ENCODE measurements at places on chromosomes 4 and X.

- DNase-seq = no peak
Measured at GRCh38 chr4:124904723-124905388, 192.3 kb upstream of the ANKRD50 start.

- no peak for DNase-seq
Measured at GRCh38 chr4:24646798-24647460, 62.6 kb upstream of the DHX15 start.

DNA sequence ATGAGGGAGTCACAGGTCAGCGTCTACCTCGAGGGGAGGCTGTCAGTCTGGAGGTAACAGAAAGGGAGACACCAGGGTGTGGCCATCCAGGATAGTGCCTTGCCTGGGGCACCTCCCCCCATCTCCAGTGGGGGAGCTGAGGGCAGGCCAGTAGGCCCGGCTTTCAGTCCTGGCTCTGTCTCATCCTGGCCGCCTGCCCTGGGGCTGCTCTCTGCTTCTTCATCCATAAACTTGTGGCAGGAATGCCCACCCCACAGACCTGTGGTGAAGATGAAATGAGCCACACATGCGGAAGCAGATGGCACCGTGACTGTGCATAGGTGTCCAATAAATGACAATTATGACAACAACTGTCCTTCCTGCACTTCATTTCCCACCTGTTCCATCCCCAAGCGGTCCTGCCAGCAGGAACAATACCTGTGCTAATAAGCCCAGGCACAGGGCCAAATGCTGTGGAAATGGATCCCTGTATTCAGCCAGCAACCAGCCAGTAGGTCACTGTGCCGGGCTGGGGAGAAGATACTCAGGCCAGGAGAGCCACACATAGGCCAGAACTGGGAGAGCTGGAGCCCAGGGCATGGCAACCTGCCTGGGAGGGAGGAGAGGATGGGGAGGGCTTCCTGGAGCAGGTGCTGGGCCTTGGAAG is 30.2 kb downstream of the TRO start:
- no peak for DNase-seq

DNA sequence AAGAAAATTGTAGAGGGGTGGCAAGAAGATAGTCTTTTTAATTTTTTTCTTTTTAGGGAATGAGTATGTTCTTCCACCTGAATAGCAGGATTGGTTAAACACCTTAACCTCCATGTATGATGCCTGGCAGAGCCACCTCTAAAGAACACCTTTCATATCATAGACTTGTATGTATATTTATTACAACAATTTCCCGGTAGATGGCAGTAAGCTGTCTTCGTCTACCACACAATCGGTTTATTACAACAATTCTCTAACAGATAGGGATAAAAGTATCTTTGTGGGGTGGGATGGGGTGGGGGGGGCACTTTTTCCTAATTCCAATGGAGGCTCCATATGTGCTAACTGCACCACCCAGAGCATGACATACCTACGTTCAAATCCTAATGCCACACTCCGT is 255.5 kb downstream of the LDB2 start:
- no peak for DNase-seq

DNA sequence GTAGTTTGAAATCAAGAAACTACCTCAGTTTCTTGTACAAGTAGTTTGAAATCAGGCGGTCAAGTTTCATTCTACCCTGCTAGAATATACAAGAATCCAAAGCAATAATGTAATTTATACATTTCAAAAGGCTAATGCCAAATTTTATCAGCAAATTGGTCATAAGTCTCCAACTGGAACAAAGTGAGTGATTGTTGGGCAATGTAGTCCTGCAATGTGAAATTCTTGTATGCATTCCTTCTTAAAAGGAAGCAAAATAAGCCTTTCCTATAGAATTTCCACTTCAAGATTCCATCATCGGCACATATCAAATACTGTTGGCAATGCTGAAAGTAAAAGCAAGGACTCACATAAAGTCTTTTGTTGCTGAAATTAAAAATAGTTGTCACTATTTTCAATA is 334.9 kb downstream of the IL1RAPL1 start:
- no peak for DNase-seq

GRCh38 chrX:15749642-15750610 is 11.9 kb downstream of the CA5B start:
- peak; percentile 28 for DNase-seq

- no peak for DNase-seq
Measured at GRCh38 chr4:96390404-96390803, 550.5 kb downstream of the PDHA2 start.

DNA sequence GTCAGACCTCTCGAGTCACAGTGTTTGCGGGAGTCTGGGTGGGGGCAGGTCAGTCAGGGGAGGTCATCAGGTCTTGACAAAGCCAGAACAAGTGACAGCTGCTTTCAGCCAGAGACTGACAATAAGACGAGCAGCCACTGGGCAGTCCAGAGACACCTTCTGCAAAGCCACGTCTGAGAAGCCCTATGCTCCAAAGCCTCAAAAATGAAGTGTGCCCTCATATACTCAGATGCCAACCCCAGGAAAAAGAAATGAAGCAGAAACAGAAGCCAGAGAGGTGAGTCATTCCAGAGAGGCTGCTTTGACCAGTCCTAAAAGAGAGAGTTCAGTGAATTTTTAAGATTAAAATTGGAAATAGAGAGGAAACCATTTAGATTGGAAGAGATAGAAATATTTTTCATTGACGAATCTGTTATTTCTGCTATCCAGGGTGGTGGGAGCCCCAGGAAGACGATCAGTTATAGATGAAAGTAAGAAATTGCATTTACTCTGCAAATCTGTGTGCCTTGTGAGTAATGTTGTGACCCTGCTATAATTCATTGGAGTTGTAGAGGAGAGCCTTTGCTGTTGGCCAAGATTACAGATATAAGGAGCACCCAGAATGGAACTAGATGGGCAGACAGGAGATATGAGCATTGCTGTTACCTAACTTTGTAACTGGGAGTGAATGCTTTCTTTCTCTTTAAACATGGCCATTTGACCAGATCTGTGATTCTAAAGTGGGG is 77.9 kb downstream of the LRRC66 start:
- peak; percentile 30 for DNase-seq

- peak; percentile 55 for DNase-seq
Measured at GRCh38 chrX:130285069-130285620, 16.4 kb upstream of the ZNF280C start.

DNA sequence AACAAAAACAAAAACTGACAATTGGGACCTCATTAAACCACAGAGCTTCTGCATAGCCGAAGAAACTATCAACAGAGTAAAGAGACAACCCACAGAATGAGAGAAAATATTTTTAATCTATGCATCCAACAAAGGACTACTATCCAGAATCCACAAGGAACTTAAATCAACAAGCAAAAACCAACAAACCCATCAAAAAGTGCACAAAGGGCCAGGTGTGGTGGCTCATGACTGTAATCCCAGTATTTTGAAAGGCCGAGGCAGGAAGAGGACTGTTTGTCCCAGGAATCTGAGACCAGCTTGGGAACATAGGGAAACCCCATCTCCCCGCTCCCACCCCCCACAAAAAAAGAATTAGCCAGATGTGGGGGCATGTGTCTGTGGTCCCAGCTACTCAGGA is 10.7 kb downstream of the C4orf51 start:
- no peak for DNase-seq

- DNase-seq = no peak
Measured at GRCh38 chr4:40897557-40898203, 147.9 kb downstream of the NSUN7 start.

DNA sequence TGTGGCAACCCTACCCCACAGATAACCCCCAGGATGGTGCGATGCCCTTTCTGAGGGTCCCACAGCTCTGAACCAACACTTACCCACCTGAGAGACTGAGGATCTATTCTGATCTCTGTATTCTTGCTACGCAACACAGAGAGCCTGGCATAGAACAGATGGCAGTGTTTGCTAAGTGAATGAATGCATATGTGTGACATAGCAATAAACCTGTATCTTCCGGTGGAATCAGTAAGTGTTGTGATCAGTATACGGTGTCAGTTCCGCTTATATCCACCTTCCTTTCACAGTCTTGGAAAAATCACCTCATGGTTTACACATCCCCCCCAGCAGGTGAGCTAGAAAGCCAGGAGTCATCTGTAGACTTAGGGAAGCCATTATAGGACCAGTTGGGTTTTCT is 5.9 kb upstream of the HSD17B10 start:
- no peak for DNase-seq

DNA sequence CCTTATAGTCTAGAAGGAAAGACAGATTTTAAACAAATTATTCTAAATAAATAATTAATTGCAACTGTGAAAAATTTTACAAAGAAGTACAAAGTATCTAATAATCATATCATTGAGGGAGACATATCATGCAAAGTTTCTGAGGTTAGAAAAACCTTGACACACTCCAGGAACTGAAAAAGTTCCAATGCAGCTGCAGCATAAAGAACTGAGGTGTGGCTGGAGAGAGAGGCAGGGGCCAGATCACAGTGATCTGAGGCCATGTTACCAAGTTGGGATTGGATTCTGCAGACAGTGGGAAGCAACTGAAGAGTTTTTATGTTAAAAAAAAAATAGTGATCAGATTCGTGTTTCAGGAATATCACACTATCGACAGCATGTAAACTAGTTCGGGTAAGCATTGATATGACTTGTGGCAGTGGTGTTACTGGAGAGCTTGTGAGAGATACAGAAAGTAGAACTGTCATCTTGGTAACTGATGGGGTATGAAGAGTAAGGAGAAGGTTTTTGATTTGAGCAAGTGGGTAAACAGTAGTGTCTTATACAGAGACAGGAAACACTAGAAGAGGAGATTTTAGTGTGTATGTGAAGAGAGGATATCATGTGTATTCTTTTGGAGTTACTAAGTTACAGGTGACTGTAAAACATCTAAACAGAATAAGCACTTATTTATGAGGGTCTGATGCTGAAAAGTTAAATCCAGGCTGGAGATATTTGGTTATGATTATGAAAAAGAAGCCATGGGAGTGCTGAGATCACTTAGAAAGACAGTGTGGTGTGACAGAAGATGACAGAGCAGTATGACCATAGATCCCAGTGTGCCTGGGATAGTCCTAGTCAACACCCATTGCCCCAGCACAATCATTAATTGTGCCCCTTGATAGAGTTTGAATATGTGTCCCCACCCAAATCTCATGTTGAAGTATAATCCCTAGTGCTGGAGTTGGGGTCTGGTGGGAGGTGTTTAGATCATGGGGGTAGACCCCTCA is 15.6 kb upstream of the SPRY1 start:
- DNase-seq = no peak

DNA sequence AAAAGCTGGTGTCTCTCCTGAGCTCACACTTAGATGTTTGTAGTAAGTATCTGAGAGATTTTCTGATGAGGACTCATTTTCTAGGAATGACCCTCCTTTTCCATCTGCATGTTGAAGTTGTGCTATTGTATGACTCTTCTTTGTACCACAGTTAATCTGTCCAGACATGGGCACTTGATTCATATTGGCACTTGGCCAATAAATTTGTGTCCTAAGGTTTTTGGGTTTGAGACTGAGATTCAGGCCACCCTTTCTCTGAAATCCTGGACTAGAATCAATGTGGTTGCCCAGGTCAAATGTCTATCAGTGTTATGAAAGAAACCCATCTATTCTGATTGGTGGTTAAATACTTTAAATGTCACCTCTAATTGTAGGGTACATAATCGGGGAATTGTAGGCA is 869.0 kb downstream of the SH3BGRL start:
- DNase-seq = no peak

DNA sequence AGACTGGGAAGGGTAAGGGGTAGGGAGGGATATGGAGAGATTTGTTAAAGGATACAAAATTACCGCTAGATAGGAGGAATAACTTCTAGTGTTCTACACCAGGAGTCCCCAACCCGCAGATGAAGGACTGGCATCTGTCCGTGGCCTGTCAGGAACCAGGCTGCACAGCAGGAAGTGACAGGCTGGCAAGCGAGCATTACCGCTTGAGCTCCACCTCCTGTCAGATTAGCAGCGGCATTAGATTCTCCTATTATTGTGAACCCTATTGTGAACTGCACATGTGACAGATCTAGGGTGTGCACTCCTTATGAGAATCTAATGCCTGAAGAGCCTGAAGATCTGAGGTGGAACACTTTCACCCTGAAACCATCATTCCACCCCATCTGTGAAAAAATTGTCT is 27.9 kb upstream of the BBS7 start:
- no peak for DNase-seq

GRCh38 chrX:21207080-21207479 is 167.1 kb upstream of the CNKSR2 start:
- no peak for DNase-seq

- DNase-seq = no peak
Measured at GRCh38 chrX:96438803-96439202, 245.8 kb upstream of the DIAPH2 start.

DNA sequence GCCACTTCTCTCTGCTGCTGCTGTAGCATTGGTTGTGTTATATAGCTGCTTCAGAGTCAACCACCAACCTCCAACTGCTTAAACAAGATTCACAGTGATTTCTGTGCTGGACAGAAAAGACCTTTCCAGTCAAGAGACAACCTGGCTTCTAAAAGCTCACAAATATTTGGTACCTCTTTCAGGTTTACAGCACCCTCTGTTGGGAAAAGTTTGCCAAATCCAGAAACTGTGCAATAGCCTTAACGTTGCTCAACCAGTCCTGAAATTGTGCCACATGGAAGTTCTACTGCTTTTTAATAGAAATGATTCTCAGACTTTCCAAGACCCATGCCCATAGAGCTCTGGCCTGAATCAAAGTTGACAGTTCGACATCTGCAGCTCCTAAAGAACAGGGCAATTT is 842.1 kb upstream of the HTR2C start:
- no peak for DNase-seq

- DNase-seq = no peak
Measured at GRCh38 chrX:19332983-19333382, 10.7 kb upstream of the PDHA1 start.

DNA sequence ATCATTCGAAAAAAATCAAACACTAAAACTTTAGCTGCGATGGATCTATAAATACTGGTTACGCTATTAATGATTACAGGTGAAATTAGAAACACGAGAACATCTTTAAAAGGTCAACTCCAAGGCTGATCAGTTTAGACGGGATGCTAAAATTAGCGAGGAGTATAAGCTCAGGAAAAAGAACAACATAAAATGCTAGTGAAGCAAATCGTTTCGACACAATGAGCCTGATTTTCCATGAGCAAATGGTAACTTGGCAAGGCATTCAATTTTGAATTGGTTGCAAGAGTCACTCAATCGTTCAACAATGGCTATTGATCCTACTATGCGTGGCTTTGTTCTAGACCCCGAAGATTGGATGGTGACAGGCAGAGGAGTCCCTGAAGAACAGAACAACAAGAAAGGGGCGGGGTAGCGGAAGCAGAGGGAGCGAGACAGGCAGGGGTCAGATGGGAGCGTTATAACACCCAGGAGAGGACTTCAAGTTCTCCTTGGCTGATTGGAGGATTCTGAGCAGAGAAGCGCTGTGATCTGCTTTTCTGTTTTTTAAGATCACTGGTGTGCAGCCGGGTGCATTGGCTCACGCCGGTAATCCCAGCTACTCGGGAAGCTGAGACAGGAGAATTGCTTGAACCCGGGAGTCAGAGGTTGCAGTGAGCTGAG is 146.5 kb downstream of the RBM47 start:
- DNase-seq = no peak
